ENCODE measurements at places on chromosomes 11 and 22.

- no peak for DNase-seq
Measured at GRCh38 chr22:21826204-21826603, 41.2 kb downstream of the MAPK1 start.

GRCh38 chr22:22348127-22348814 lies 103.7 kb downstream of the VPREB1 start:
- no peak for DNase-seq

- DNase-seq, result no peak
Measured at GRCh38 chr11:106828976-106829375, 189.3 kb downstream of the GUCY1A2 start.

GRCh38 chr22:19703869-19704268 lies 10.4 kb upstream of the SEPTIN5 start:
- no peak for DNase-seq

- peak; percentile 99 for DNase-seq
Measured at GRCh38 chr11:120432056-120433018, 79.2 kb upstream of the GRIK4 start.

DNA sequence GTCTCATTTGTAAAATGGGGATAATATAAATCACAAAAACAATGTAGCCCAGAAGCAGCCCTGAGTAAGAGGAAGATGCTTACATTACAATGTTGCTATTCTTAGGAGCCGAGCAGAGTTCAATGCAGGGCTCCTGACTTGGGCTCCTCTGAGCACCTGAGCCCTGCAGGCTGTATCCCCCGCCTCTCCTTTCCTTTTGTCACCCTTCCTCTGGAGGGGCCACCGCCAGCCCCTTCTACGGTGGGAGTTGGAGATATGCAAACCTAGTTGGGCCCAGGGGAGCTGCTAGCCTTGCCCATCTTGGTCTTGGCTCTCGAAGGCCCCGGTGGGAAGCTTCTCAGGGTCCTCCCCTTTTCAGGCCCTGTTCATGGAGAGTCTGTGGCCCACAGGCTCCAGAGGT lies 8.4 kb upstream of the CSNK1E start:
- DNase-seq, result no peak

- no peak for DNase-seq
Measured at GRCh38 chr22:50531546-50531961, 1.7 kb upstream of the TYMP start.

DNA sequence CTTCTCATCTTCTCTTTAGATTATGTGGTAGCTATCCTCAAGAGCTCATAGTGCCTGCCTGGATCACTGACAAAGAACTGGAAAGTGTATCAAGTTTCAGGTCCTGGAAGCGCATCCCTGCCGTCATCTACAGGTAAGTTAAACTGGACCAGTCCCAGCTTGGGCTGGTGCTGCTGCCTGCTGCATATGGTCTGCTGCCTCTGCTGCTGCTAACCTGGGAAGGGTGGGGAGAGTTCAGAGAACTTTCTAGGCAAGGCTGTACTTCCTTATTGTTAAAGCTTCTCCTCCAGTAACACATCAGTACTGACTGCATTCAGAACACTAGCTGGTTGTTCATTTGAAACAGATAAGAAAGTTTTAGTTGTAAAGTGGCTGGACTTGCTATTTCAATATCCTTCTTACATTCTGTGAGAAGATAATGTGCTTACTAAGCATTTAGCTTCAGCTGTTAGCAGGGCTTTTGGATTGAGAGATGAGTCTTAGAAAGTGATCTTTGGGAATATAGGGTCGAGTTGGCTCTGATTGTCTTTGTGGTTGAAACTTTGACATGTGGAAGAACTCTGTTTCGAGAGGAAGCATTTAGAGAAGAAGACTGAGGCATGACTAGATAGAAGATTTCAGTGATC lies 77.3 kb upstream of the HORMAD2 start:
- no peak for DNase-seq

- DNase-seq, result no peak
Measured at GRCh38 chr22:33891455-33891854, 28.8 kb downstream of the LARGE1 start.

GRCh38 chr22:49159711-49160110 lies 668.0 kb downstream of the BRD1 start:
- DNase-seq, result no peak
